ENCODE measurements at places on chromosomes 3 and 15.

DNA sequence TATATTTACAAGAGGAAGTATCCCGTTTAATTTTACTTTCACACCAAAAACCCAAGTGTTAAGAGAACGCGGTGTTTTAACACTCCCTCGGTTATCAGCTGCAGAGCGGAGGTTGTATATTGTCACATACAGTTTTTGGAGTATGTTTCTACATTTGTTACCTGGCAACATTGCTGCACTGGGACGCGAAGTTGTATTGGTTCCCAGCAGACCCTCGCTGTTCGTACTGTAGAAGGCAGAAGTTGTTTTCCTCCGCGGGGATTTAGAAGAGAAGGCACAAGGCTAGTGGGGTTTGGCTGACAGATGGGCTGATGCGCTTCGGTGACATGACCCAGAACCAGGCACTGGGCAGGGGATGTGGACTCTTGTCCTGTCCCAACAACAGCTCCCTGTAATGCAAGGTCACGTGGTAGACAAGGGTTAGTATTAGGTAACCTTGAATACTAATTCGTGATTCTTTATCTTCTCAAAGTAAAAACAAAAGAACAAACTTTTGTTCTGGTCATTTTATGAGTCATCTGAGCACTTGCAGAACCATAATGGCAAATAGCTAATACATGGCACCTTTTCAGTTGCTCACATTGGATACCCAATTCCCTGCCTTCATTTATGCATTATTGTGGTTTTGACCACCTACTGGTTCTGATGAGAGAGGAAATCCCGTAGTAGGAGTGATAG, 230.4 kb upstream of the BHLHE40 start:
- DNase-seq, result no peak

GRCh38 chr3:1394188-1394587, 301.4 kb downstream of the CNTN6 start:
- DNase-seq, result no peak

DNA sequence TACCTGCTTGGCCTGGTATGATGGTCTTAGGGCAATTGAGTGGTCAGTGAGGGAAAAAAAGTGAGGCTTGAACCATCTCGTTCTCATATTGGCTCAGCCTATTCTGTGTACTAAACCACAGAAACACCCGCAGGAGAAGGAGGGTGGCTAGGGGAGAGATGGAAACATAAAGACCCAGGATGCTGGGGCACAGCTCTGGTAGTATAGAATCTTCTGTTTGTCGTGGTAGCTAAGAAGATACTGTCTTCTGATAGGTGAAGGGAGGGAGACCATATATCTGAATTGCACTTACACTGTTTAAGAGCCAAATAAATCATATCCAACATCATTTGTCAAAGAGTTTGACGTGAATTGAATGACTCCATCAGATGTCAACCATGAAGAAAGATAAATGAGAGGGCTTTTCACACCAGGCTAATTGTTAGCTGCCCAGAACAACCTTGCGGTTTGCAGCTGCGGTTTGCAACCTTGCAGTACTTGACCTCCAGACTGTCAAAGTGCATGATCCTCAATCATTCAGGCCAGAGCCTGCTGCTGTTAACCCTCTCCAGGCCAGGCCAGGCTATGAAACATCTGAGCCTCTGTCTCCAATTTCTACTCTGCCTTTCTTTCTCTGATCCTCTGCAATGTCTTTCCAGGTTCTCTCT, 40.9 kb upstream of the PIK3R4 start:
- no peak for DNase-seq

DNA sequence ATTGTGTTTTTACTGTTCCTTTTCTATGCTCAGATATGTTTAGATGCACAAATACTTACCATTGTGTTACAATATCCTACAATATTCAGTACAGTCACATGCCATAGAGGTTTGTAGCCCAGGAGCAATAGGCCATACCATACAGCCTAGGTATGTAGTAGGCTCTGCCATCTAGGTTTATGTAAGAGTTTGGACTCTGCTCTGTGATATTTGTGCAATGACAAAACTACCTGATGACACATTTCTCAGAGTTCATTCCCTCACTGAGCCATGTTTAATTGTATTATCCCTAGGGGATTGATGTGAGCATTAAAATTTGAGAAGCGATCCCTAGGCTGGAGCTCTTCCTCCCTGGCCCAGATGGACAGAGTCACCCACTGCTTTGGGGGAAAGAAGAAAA, 270.0 kb upstream of the PROK2 start:
- DNase-seq, result no peak

DNA sequence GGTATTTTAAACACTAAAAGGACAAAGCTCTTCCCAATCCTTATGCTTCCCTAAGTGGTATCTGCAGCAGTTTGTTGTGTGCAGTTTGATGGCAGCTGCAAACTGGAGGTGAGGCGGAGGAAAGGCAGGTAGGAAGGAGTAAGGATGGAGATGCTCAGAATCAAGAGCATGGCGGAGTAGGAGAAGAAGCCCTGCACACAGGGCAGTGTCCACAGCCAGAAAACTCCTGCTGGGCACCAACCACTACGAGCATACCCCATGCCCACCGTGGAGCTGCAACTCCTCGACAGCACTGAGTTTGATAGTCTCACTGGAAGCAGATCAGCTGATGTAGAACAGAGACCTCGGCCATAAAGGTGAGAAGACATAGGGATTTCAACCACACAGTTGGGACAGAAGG, 30.3 kb upstream of the ESYT3 start:
- DNase-seq, result no peak

DNA sequence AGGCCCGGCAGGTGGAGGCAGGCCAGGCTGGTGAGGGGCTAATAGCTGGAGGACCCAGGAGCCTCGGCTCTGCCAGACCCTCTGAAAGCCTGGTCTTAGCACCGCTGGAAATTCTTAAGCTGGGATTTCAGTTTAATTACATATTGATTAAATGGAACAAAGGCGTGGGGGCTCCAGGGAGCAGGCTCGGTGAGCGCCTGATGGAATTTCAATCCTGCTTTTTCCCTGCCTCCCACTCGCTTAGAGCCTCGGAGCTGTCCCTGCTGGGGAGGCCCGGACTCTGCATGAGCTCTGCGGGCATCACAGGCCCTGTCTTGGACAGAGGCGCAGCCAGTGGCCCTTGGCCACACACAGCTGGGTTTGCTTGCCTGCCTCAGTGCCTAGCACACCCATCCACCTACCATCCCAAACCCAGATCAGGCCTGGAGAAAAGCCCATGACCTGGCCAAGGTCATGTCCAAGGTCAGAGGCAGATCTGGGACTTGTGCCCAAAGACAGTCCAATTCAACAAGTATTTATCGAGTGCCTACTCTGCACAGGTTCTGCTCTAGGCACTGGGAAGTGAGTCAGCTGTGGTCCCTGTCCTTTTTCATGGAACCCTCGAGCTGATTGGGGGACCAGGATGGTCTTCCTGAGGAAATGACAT, 40.6 kb downstream of the LINGO1 start:
- DNase-seq, result no peak

- no peak for DNase-seq
Measured at GRCh38 chr15:91031796-91032195, 9.4 kb upstream of the VPS33B start.

DNA sequence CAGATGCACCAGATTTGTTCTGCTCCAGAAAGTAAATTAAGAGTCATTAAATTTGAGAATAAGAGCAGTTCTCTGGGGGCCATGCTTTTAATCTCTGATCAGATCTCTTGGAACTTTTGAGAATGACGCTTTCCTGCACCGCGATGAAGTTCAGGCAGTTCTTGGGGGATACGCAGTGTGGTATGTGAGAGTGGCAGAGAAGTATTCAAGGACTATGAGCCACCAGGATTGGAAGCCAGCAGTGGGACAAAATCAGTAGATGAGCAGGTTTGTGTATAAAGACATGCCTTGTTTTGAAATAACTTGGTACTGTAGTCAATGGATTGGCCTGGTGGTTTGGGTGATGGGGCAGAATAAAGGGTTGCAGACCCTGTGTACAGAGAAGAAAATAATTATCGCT, 483.6 kb downstream of the ERC2 start:
- DNase-seq, result no peak

DNA sequence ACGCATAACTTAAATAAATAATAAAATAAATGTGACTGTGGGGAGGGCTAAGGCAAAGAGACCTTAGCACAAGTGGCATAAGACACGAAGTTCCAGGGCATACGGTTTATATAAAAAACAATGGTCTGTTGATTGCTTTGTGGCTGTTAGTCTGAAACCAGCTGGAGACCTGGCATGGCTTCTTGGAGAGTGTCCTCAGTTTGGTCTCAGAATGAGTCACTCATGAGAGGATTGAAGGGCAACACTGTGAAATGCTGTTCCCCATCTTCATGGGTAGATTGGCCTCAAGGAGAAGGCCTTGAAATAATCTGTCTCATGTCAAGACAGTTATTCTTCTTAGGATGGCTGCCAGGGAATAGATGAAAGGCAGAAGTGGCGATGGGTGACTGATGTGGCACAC, 62.2 kb downstream of the SOX2 start:
- no peak for DNase-seq

DNA sequence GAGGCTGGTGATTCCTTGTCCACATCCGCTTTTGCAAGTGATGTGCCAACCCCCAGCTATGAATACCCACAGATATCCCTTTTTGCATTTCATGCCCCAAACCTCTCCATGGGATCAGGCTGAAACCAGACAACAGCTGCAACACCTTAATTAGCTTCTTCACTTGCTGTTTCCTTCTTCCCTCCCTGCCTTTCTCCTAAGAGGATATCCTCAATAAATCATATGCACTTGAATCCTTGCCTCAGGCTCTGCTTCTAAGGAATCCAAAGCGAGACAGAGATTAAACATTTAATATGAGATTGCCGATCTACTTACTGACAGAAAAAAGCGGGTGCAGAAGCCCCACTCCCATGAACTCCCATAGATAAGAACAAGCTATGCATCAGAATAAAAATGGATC, 138.1 kb downstream of the CNTN6 start:
- DNase-seq, result no peak

GRCh38 chr3:42795621-42796181, 8.6 kb downstream of the HIGD1A start:
- DNase-seq, result no peak

DNA sequence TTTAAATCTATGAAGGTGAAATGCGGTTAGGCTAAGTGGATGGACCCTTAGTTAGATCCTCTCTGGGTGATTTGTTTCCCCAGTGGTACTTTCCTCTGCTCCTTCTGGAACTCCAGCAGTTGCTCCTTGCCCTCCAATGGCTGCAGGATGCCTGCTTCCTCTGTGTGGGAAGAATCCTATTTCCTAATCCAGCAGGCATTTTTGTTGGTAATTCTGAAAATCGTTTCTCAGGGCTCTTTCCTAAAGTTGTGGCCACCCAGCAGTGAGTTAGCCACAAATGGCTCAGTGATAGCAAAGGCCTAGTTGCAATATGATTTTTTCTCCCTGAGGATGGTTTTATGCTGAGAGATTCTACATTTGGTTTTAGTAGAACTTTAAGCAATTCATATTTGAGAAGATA, 332.3 kb upstream of the C2CD4B start:
- no peak for DNase-seq

DNA sequence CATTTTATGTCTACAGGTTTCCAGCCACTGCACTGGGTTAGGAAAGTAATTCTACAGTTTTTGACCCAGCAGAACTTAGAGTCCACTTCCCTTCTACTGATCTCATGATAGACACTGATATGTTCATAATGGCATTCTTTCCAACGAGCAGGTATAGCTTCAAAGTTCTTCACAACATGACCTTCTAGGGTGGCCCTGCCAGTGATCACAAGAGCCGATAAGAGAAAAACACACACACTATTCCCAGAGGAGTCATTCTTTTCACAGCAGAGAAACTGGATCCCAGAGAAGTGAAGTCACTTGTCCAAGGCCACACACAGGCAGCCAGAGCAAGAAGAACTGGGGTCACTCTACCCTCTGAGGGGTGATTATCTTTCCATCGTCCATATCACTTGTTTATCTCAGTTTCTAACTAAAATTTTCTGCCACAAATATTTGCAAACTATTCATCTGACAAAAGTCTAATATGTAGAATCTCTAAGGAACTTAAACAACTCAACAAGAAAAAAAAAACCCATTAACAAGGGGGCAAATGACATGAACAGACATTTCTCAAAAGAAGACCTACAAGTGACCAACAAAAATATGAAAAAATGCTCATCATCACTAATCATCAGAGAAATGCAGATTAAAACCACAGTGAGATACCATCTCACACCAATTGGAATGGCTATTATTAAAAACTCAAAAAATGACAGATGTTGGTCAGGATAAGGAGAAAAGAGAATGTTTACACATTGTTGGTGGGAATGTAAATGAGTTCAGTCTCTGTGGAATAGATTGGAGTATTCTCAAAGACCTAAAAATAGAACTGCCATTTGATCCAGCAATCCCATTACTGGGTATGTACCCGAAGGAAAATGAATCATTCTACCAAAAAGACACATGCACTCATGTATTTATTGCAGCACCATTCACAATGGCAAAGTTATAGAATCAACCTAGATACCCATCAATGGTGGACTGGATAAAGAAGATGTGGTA, 31.5 kb downstream of the SPTSSB start:
- DNase-seq, result no peak

DNA sequence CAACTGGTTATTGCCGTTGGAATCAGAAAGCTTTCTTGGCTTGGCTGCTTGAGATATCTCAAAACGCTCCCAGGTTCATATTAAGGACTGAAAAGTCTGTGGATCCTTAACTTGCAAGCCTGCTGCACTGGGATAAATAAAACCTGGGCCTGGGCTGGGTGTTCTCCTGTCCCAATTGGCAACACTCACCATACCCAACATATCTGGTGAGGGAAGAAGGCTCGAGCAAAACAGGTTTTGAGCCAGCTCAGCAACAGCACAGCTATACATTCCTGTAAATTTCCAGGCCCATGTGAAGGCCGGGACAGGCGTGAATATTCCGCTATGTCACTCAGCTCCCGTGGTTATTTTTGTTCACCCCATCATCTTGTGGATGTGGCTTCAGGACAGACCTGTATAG, 169.0 kb upstream of the BCL6 start:
- no peak for DNase-seq

DNA sequence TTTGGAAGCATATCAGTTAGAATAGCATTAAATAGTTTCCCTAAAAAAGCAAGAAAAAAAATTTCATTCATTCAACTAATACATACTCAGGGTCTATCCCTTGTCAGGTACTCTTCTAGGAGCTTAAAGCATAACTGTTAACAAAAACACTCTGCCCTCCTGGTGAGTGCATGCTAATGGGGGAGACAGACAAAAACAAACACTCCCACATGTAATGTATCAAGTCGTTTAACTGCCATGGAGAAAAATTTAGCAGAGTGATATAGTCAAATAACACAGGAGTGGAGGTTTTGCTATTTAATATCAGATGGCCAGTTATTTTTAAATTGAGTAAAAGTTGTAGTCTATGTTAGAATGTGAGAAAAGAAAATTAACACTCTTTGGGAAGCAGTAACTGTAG, 254.5 kb upstream of the RARB start:
- no peak for DNase-seq

DNA sequence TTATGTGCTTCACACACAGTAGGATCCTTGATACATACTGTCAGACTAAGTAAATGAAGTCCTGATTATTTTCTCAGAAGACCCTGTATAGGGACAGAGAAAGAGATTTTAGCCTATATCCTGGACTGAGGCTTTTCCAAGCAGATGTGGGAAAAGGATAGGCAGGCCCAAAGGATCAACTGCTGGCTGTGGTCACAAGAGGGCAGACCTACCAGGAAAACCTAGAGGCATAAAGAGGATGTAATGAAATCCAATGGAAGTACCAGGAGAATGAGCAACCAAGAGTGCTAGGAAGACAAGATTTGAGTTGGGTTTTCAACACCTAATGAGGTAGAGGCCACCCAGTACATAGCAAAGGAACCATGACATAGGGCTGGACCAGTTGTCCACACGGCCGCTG, 23.1 kb downstream of the DCLK3 start:
- no peak for DNase-seq

- DNase-seq, result no peak
Measured at GRCh38 chr3:105729667-105730066, 139.1 kb downstream of the CBLB start.

All from stimulated activated CD8-positive, alpha-beta memory T cell treated with anti-CD3 and anti-CD28 coated beads, Interleukin-2, amount 100 ng/mL, for 1 hour (primary cell).